ENCODE measurements at places on chromosomes 3 and 15. TPM values are rescaled to one million over a fixed set of nuclear protein-coding genes. Genes with fewer than 3 reads are reported as not detected.

DNA sequence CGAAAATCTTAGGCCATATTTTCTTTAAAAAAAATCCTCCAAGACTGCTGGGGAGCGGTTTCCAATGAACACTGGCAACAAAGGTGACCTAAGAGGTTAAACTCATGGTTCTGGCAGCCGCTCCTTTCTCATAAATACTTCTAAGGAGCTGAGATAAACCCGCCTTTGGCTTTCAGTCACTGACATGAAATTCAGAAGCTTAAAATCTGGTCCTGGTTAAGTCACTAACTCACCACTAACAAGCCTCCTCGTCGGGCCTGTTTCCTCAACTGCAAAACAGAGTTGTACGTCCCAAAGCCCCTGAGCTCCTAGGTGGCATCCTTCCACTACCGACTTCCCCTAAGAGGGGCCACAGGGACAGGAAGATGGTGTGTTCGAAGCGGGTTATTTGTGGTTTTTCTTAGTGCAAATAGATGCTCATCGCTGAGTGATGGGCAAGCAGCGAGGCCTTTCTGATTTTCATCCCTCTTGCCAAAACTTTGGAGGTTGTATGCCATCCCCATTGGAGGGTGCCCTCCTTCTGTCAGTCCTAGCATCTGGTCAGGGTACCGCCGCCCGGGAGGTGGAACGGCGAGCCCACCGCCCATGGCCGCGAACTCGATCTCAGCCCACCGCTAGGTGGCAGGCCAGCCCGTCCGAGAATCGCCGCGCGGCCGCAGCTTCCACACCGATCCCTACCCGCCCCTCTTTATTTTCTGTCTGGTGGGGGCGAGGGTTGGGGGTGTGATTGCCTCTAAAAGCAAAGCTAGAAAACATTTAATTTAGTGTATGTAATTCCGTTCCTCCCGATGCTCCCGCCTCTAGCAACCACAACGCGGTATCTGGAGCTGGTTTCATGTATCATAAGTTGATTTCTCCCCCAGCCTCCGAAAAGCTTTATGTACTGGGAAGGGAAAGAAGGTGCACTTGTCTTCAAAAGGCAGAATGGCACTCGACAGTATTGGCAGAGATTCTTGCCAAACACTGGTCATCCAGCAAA lies 4.6 kb downstream of the BCL6 start:
- no peaks in the 10 kb centered on the region for H3K36me3 ChIP-seq
- H3K27me3 ChIP-seq: peaks cover 18% of the 10 kb centered on the region
- peak overlapping the region; percentile 80 for H3K4me3 ChIP-seq

DNA sequence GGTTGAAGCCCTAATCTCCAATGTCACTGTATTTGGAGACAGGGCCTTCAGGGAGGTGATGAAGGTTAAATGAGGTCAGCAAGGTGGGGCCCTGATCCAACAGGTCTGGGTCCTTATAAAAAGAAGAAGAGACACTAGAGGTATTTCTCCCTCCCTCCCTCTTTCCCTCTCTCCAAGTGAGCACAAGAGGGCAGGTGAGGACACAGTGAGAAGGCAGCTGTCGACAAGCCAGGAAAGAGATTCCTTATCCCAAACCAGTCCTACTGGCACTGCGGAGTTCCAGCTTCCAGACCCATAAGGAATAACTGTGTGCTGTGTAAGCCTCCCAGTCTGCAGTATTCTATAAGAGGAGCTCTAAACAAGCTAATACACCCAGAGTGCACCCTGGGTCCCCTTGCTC lies 134.7 kb downstream of the ADAMTS17 start:
- peaks cover 13% of the 10 kb centered on the region for H3K36me3 ChIP-seq
- no peak overlapping the region for H3K4me3 ChIP-seq
- DNase-seq: no peak

GRCh38 chr15:95409626-95410310 lies 920.7 kb upstream of the NR2F2 start:
- no peaks in the 10 kb centered on the region for H3K36me3 ChIP-seq
- H3K4me3 ChIP-seq: no peak overlapping the region
- H3K27ac ChIP-seq: no peak overlapping the region
- H3K4me1 ChIP-seq: no peaks in the 10 kb centered on the region
- H3K27me3 ChIP-seq: no peaks in the 10 kb centered on the region

DNA sequence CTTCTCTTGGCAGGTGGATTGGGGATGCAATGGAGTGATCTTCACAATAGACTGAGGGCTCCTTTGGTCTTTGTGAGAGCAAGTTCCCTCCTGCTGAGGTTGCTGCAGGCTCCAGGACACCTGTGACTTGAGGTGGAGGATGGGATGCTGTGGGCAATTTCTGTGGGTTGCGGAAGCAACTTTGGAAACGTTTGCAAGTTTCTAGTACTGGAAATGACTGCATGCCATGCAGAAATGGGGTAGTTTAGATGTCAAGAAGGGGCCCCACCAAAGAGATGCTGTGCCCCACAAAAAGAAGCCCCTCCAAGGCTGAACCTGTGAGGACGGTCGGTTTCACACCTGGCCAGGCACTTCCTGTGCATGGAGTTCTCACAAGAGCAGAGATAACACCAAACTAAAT lies 80.4 kb upstream of the XCR1 start:
- H3K27me3 ChIP-seq: no peaks in the 10 kb centered on the region
- no peak overlapping the region for H3K27ac ChIP-seq
- no peak overlapping the region for H3K4me3 ChIP-seq
- H3K36me3 ChIP-seq: no peaks in the 10 kb centered on the region

NPAP1 gene
- 0.07 TPM for total RNA-seq

- peak overlapping the region; percentile 55 for H3K4me3 ChIP-seq
- H3K27ac ChIP-seq: peak overlapping the region; percentile 98
- no peaks in the 10 kb centered on the region for H3K36me3 ChIP-seq
- peak; percentile 41 for DNase-seq
Measured at GRCh38 chr15:63940966-63941620, 105.2 kb downstream of the DAPK2 start.

DNA sequence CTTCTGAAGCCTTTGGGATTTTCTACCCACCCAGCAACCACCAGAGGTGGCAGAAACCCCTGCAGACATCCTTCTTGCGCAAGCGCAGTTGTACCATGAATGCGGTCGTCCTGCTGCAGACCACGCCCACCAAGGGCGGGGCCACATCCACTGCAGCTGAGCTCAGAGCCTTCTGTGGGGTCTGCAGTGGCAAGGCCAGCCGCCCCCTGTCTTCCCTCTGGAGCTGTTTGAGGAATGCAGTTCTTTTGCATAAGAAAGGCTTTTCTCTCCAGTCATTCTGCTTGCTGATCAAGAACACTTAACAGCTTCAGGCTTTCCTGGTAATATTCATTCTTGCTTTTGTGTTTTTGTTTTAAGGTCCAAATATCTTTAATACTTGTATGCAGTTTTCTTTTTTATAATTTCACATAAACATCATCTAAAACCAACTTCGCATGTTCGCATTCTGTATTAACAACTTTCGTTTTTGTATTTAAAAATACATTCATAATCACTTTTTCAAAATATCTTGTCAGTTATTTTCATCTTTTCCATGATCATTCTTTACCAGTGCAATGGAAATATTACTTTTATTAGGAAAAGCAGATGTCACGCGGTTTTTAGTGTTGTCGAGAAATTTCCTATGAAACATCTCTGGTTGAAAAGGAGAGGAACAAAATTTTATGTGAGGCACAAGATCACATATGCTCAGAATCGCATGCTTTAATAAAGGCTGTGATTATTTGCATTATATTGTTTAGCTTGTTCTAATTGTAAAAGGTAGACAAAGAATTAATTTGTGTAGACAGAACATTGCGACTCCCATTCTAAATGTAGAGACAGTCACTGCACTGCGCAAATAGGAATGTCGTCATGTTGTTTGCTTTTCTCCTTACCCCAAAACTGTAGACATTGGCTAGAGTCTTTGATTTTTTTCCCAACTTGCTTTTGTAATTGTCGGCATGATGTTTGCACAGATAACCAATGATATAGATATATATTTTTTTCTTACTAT lies 98.1 kb upstream of the SNRPN start:
- peak overlapping the region; percentile 98 for H3K27ac ChIP-seq
- peak; percentile 95 for DNase-seq
- peaks cover 16% of the 10 kb centered on the region for H3K27me3 ChIP-seq
- peaks cover 23% of the 10 kb centered on the region for H3K4me1 ChIP-seq
- no peaks in the 10 kb centered on the region for H3K36me3 ChIP-seq

SI gene
- not detected for total RNA-seq

TRIM42 gene
- total RNA-seq: not detected

GRCh38 chr3:148914936-148915690 lies 50.0 kb downstream of the CPA3 start:
- DNase-seq: no peak
- no peaks in the 10 kb centered on the region for H3K36me3 ChIP-seq
- no peaks in the 10 kb centered on the region for H3K27me3 ChIP-seq

GRCh38 chr3:113251817-113252216 lies 40.5 kb downstream of the BOC start:
- DNase-seq: no peak
- peaks cover 50% of the 10 kb centered on the region for H3K4me1 ChIP-seq
- no peaks in the 10 kb centered on the region for H3K36me3 ChIP-seq
- no peak overlapping the region for H3K4me3 ChIP-seq
- peaks cover 8% of the 10 kb centered on the region for H3K27me3 ChIP-seq
- no peak overlapping the region for H3K27ac ChIP-seq

GRCh38 chr3:112973325-112974177 lies 1.4 kb downstream of the CD200R1 start:
- H3K4me3 ChIP-seq: no peak overlapping the region
- no peak overlapping the region for H3K27ac ChIP-seq
- H3K4me1 ChIP-seq: no peaks in the 10 kb centered on the region
- no peak for DNase-seq

DNA sequence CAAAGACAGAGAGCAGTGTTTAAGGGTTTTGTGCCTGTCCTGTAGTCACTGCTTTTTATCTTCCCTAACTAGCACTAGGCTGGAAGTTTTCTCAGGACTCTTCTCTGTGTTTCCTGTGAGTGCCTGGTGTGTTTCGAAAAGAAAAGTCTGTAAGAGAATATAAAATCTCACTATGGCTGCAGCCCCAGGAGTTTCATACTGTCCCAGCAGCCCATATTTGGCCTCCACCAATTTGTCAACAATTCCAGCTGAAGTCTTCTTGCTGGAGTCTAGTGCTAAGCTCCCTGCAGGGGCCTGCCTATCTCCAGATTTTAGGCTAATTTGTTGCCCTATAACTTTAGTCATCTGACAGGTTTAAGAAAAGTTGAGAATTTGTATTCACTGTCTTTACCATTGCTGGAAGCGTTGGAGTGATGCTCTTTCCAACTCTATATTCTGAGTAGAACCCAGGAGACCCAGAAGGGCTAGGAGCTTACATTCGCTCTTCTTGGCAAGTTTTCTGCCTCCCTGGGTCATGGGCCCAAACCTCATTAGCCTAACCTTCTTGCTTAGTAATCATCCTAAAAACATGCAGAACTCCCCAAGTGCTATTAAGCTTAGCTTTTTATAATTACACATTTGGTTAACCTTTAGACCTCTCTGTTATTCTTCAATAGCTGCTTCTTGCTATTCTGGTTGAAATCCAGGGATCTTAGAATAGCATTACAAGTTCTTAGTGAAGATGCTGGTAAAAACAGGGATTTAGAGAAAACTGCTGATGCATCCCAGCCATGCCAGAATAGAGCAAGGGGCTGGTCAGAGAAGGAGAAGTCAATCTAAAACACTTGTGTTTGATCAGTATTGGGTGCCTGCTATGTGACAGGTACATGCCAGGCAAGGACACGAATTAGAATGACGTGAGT lies 283.1 kb downstream of the NEK10 start:
- H3K27me3 ChIP-seq: no peaks in the 10 kb centered on the region
- peaks cover 6% of the 10 kb centered on the region for H3K4me1 ChIP-seq
- no peak for DNase-seq
- H3K4me3 ChIP-seq: no peak overlapping the region
- H3K27ac ChIP-seq: no peak overlapping the region

SYNPR gene
- 6.1 TPM for total RNA-seq

DNA sequence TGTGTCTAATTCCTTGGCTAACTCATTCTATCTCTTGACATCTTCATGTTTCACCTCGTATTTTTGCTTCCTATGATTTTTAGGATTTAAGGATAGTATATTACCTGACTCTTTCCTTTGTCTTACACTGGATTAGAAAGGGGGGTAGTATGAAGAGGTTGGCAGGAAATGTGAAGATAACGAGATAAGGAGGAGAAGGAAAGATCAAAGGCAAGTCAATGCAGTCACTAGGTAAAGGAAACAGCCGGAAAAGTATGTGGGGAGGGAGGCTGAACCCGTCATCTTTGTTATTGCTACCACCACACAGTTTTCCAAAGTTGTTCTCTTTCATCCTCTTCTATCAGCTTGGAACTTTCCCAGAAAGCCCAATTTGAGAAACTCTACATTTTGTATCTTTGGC lies 90.6 kb downstream of the SLC9A9 start:
- H3K4me3 ChIP-seq: no peak overlapping the region
- H3K36me3 ChIP-seq: no peaks in the 10 kb centered on the region
- no peaks in the 10 kb centered on the region for H3K27me3 ChIP-seq
- peaks cover 6% of the 10 kb centered on the region for H3K4me1 ChIP-seq
- no peak for DNase-seq

AHSG gene
- total RNA-seq: not detected

- H3K27ac ChIP-seq: no peak overlapping the region
- peaks cover 27% of the 10 kb centered on the region for H3K4me1 ChIP-seq
- no peak overlapping the region for H3K4me3 ChIP-seq
Measured at GRCh38 chr15:48469271-48469670, 138.0 kb downstream of the DUT start.

SELENOK gene
- 39.4 TPM for total RNA-seq

DNA sequence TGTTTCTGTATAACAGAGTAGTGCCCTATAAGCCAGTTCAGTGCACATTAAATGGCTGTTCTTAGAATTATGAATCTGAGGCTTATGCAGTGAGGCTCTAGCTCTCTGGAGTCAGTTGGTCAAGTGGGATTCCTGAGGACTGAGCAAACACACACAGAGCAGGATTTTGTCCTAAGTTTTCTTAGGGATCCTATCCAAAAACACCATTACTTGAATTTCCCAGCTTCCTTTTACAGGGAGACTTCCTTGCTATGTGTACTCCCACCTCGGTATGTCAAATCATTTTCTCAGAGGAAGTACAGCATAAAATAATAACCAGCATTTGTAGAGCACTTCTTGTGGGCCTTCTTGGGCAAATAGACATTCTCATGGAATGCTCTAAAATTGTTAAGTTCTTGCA lies 63.1 kb upstream of the GOLGA6B start:
- H3K4me3 ChIP-seq: no peak overlapping the region
- H3K4me1 ChIP-seq: no peaks in the 10 kb centered on the region
- H3K27ac ChIP-seq: no peak overlapping the region

GRCh38 chr3:9184461-9184835 lies 65.0 kb downstream of the SRGAP3 start:
- peaks cover 17% of the 10 kb centered on the region for H3K27me3 ChIP-seq
- H3K4me3 ChIP-seq: peak overlapping the region; percentile 75
- peak overlapping the region; percentile 96 for H3K27ac ChIP-seq
- H3K36me3 ChIP-seq: no peaks in the 10 kb centered on the region
- DNase-seq: no peak

CCDC13 gene
- 1.0 TPM for total RNA-seq

- no peaks in the 10 kb centered on the region for H3K4me1 ChIP-seq
- DNase-seq: no peak
- H3K4me3 ChIP-seq: no peak overlapping the region
- H3K27me3 ChIP-seq: no peaks in the 10 kb centered on the region
- no peak overlapping the region for H3K27ac ChIP-seq
Measured at GRCh38 chr15:45499426-45499825, 23.1 kb downstream of the SLC30A4 start.

Data from glutamatergic neuron (in vitro differentiated cells).